ENCODE measurements at places on chromosomes 5 and 9.

DNA sequence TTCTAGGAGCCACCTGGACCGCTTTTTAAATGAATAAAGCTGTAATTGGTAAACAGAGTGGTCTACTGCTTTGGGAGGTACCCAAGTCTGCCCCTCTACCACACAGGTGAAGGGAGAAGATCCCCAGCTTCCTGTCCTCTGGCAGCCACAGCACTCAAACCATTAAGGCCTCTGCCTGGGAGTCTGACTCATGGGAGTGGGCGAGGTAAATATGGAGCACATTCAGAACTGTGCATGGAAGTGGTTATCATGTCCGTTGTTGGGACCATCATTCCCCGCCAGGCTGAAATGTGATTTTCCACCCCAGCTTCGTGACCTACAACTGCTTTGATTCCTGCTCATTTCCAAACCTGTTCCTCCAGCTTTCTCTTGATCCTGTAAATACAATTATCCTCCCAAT, 59.5 kb upstream of the ALDH1B1 start:
- no peak for DNase-seq

DNA sequence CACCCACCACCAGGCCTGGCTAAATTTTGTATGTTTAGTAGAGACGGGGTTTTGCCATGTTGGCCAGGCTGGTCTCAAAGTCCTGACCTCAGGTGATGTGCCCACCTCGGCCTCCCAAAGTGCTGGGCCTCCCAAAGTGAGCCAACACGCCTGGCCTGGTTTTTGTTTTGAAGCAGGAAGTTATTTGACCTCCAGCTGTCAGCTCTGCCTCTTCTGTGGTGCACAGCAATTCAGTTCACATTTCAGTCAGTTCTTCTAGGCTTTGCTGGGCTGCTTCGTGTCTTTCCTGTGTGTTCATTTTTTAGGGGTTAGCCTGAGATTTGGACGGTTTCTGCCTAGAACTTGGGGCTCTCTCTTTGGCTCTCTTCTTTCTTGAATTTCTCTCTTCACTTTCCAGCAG, 8.9 kb downstream of the LCN1 start:
- DNase-seq: no peak

GRCh38 chr9:25427898-25428297, 250.3 kb downstream of the TUSC1 start:
- DNase-seq: no peak

- DNase-seq: no peak
These were observed 112.3 kb downstream of the TRPM6 start for GRCh38 chr9:74775396-74775795.

DNA sequence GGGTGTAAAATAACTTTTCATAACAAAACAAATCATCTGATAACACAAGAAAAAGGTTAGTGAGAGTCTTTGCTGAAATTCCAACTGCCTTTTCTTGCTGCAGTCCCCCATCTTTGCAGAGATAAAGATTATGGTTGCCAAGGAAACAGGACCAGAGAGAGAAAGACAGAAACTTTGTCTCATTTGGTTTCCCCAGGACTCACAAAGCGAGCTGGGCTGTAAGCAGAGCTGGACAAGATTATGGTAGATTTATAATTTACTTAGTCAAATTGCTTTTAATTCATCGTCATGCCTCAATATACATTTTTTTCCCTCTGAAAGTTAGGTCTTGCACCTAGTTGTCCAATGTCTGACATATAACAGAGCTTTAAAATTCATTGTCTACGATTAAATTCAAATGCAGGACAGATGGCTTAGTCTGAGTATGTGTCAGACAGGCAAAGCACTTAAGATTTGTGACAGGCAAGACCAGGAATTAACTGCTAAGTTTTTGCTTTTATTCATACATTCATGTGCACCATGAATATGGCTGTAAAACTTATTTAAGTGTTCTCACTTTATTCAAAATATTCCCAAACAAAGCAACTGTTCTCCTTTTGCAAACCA, 17.4 kb downstream of the ENC1 start:
- DNase-seq: no peak

- no peak for DNase-seq
These were observed 71.0 kb downstream of the SH3PXD2B start for GRCh38 chr5:172383191-172383802.

DNA sequence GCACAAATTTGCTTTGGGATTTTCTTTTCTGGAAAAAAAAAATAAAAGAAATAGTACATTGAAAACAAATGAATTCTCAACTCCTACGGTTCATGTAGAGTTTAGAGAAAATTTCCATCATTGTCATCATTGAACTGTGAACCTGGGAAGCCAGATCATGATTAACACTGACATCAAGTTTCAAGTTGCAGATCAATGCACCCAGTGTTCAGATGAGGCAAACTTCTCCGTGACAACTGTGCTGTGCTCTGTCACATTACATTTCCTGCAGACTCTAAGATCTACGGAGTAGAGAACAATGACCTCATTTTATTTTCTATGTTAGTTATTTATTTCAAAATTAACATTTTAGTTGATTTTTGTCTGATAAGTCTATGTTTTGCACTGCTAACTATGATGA, 99.7 kb downstream of the MAP1B start:
- DNase-seq: no peak

DNA sequence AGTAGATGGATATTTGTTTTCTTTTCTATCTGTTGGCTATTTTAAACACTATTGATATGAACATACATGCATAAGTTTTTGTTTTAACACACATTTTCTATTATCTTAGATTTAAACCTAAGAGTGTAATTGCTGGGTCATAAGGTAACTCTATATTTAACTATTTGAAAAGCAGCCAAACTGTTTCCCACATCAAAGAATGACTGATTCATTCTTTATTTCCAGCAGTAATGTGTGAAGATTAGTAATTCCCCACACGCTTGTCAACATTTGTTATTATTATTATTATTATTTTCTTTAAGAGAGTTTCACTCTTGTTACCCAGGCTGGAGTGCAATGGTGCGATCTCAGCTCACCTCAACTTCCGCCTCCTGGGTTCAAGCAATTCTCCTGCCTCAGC, 1495.8 kb downstream of the EFNA5 start:
- DNase-seq: no peak

Measured in memory B cell (primary cell).